ENCODE measurements at places on chromosomes 13 and 19.

- no peak for DNase-seq
Observed at GRCh38 chr13:45833663-45834375, 17.7 kb downstream of the SIAH3 start.

DNA sequence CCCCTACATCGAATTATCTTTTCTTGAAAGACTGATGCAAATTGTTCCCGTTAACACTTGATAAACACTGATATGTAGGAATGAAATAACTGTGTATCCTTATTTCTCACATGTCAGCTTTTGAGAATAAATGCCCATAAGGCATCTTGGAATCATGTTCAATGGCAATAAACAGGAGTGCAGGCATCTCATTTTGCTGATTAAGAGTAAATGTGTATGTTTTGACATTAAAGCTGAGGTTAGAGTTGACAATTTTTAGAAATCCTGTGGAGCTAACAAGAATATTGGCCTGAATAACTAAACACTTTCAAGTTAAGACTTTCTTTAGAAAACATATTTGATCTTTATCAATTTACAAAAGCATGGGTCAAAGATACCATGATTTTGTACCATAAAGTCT lies 646.2 kb upstream of the MIR17HG start:
- no peak for DNase-seq

GRCh38 chr13:109999659-110000533 lies 213.5 kb upstream of the IRS2 start:
- no peak for DNase-seq

DNA sequence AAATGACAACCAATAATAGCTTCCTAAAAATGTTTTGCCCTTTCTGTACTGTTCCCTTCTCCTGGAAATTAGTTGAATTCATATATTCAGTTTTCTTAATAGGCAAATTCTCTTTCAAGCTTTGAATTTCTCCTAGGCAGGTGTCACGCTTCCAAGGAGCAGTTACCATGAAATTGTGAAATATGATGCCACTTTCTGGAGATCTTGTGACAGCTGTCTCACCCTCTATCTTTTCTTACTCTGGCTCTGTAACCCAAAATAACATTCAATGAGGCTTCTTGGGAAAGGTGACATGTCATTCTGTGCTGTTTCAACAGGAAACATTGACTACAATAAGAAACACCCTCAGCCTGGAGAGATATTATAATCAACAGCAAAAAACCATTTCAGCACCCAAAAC lies 80.3 kb upstream of the MRI1 start:
- DNase-seq: no peak

DNA sequence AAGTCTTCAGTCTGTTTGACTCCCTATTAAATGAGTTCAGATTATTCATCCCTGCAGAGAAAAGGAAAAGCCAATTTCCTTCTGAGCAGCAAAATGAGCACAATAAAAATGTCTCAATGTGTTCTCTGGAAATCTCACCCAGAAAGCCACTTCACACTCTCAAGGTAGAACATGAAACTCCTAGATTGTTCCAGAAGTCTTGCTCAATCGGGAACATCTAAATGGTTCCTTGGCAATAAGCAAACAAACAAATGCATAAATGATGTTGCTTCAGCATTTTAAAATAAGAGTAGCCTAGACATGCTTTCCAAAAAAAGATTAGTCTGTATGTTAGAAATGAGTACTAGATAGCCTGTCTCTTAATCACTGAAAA lies 59.7 kb upstream of the TNFRSF19 start:
- DNase-seq: no peak

DNA sequence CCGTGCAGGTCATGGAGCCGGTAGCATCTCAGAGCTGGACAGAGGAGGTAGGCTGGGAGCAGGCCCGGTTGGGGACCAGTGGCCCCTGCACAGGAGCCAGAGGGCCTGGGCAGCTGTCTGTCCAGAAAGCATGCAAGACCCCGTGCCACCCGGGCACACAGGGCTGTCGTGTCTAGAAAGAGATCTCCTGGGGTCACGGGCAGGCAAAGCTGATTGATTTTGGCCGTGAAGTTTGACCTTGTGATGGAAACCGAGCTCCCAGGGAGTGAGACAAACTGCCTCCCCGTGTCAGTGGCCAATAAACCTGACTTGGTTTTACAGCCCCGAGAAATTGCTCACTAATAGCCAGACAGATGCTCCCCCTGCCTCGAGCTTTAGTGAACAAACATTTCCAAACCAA lies 98.8 kb downstream of the KDM4B start:
- DNase-seq: no peak

DNA sequence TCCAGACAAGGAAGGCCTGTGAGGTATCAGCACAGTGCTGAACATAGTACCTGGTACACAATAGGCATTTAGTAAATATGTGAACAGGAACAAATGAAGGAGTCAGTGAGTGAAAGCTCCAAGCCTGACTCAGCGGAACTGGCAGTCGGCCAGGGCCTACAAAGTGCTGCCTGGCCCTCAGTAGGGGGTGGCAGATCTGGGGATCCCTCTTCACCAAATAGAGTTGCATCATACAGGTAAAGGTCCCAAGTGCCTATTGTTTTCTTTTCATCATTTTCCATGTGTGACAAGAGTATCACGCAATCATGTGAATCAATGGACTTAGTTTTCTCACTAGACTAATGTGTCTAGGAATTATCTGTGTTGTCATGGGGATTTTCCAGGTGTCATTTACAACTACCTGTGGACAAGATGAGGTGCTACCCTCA lies 9.2 kb downstream of the CYP2B6 start:
- no peak for DNase-seq

- peak; percentile 73 for DNase-seq
Observed at GRCh38 chr19:50658441-50659317, 9.4 kb downstream of the C19orf81 start.

GRCh38 chr13:80955501-80955900 lies 614.6 kb upstream of the SPRY2 start:
- DNase-seq: no peak
